ENCODE measurements at places on chromosomes 7 and 10.

- DNase-seq, result no peak
Measured at GRCh38 chr7:143205560-143206293, 16.1 kb upstream of the TAS2R40 start.

- no peak for DNase-seq
Measured at GRCh38 chr7:90387470-90388240, 15.6 kb upstream of the CLDN12 start.

DNA sequence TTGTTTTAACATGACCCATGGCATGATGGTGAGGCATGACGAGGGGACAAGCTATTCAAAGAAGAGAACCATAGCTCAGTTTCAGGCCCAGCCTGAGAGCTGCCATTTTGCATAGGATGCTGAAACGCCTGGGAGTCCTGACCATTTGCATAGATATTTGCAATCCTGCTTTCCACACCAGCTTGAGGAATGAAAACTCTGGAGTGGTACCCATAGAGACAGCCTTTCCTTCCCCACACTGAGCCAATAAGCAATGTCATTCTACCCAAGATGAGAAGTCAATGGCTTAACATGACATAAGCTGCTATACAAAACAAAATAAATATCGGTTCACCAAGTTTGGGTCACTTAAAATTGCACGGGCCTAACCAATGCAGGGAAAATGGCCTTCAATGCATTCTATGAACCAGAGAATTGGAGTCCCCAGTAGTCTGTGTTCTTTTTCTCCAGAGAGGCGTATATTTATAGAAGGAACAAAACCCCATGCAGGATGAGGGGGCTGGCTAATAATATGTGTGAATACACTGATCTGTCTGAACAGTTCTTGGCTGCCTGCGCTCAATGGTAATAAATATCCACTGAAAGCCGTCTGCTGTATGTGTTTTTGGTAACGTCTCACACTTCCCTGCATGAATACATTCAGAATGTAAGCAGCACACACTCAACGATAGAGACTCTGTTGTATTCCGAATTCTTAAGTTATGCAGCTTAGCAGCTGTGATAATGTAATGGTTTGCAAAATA is 329.3 kb downstream of the FRMD4A start:
- DNase-seq, result no peak

GRCh38 chr7:148480479-148481146 is 110.0 kb upstream of the C7orf33 start:
- no peak for DNase-seq

DNA sequence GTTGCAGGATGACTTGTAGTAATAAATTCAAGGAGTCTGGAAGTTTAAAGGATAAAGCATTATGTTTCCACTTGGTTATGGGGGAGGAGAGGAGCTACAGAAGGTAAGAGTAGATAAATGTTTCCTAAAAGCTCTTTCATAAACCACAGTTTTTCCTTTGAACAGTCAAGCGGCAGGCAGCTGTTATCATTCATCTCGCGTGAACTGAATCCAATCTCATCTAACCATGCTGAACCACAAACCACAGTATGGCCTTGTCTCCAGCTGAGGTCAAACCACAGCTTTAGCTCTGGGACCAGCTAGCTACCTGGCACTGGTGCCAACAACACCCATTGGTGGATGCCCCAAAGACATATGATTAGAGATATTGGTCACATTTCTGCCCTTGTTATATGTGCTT is 63.3 kb downstream of the NOC3L start:
- no peak for DNase-seq

DNA sequence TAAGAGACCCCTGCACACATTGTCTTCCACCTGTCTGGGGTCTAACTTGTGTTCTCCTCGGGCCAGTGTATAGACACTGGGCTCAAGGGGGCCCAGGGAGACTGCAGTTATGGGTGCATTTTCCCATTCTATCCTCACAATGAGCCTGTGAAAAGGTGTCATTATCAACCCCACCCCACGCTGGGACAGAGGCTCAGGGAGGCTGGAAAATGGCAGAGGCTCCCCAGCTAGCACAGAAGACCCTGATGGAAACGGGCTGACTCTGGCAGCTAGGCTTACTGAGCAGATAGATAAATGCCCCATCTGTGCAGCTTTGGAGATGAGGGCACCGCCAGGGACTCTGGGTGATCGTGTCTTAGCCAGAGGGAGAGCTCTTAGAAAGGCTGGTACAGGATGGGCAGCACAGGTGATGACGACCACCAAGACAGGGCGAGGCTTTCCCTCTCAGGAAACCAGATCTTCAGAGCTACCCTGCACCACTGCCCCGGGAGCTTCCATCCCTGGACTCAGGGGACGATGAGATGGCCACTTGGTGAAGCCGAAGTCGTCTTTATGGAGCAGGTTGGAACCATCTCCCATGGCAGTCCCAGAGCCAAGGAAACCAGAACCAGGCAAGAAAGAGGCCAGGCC is 58.2 kb upstream of the CHST15 start:
- DNase-seq, result no peak
